T-helper 2 cell treated with Interferon-gamma antibody and Interleukin-4, amounts not matched to agents 5 μg/mL and 100 μg/mL, for 36 hours (primary cell): ENCODE measurements at places on chromosomes 3 and 15.
A peak's percentile ranks its signal among the peaks of the same experiment; 100 is the strongest.

GRCh38 chr3:136196064-136196400 lies at the start of gene MSL2:
Gene MSL2, minus strand, starts transcription at chr3:136196335. Its CDS starts 1,222 bp downstream, at chr3:136195113.
- DNase-seq = no peak

- DNase-seq = no peak
Measured at GRCh38 chr3:29275309-29275708, 5.6 kb upstream of the RBMS3 start.

DNA sequence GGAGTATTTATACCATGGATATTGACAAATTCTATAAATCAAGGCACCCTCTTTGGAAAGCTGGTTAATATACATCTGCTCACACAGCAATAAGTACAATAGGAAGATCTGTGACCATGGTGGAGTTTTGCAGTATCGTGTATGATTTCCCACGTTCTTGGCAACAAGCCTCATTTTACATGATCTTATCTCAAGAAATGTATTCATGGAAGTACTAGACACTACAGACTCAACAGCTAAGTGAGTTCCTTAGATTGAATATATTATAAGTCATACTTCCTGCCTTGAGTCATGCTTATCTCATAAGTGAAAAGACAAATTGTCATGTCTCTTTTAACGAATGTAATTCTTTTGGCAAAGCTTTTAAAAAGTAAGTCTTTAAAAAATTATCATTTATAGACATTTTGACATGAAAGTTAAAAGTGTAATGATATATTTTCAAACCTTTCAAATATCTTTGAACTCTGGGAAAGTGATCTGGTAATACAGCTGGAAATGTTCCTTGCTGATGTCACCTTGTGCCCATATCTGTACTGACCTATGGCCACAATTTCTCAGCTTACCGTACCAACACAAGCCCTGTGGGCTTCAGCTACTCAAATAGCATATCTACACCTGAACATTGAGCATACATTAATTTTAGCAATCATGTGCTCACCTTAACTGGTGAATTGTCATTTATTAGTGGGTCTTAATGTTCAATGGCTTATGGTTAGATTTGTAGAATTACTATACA lies 130.3 kb upstream of the TMC3 start:
- no peak for DNase-seq

GRCh38 chr15:57533448-57533799 lies 58.3 kb upstream of the MYZAP start:
- no peak for DNase-seq

- DNase-seq = no peak
Measured at GRCh38 chr3:104885214-104885814, 481.4 kb upstream of the ALCAM start.

DNA sequence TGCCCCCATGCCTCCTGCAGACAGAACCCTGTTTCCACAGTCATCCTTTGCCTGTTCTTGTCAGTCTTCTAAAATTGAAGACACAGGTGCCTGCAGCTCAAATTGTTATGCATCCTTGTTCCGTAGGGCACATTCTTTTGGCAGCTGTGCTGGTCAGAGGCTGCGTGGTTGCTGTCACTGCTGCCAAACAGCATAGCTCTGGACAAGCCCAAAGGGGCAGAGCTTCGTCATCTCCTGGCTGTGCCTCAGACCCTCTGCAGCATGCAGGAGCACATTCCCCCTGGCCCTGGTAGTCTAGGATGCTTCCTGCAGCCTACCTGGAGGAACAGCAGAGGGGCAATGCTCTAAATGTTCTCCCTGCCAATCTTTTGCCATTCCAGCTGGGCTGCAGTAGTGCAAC lies 2.1 kb upstream of the FBXL22 start:
- DNase-seq = no peak

DNA sequence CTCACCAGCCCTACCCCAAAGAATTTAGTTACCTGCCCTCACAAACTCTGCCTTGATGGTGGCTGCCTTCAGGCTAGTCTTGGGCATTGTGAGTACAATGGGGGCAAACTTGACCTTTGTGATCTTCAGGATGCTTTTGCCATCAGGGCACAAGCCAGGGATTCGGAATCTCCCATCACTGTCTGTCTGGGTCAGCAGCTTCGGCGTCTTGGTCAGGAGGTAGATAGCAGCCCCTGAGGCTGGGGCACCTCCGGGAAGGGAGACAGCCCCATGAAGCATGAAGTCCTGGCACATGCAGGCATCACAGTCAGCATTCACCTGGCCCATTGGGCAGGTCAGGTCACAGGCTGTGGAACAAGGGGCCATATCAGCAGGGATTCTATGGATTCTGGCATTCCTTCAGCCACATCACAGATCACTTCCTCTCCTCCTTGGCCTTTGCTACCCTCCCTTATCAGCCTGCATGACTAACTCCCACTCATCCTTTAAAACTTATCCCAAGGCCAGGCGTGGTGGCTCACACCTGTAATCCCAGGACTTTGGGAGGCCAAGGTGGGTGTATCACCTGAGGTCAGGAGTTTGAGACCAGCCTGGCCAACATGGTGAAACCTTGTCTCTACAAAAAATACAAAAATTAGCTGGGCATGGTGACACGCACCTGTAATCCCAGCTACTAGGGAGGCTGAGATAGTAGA lies 6.9 kb downstream of the CILP start:
- DNase-seq = no peak

- no peak for DNase-seq
Measured at GRCh38 chr3:147900851-147901250, 491.7 kb downstream of the ZIC1 start.

GRCh38 chr3:42988566-42988965 lies 9.5 kb downstream of the GASK1A start:
- DNase-seq = no peak

DNA sequence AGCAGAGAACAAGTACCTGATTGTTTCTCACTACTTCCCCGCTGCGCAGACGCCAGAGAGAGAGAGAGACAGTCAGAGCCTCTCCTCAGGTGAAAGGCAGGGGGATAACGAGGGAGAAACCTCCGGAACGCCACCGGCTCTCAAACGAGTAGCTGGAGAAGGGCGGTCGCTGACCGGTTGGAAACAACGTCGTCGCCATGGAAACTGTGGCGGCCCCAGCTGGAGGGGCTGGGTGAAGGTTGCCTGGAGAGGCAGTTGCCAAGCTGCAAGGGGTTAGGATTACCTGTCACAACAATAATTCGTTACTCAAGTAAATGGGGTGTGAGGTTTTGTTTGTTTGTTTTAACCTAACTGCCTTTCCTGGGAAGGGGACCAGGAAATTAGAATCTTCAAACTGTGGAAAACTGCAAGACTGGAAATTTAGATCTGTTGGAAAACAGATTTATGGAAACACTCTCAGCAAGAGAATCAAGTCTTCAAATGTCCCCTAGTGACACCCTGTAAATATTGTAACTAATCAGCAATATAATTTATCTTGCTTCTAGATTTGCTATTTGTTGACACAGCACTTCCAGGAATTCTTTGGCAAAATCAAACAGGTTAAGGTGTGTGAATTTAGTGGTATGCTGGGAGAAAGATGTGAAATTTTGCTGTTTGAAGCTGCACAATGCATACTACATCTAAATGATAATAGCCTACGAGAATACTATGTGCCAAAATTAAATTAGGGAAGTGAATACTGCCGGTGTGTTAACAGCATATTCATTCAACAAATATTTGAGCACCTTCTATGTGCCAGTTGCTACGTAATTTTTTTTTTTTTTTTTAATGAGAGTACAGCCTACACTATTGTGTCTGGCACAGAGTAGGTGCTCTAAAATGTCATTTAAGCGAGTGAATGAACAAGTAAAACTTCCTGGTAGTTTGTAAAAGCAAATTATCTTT lies at the start of gene DNAH12:
DNAH12 (minus strand) TSS at position 164 of the 945 bp plus-strand sequence. CDS start 1,474 bp downstream, outside the sequence.
- no peak for DNase-seq

GRCh38 chr3:44477312-44478030 lies at the start of gene ZNF445:
Gene ZNF445, minus strand, starts transcription at chr3:44477670. Its CDS starts 22,121 bp downstream, at chr3:44455549.
- peak; percentile 81 for DNase-seq

- DNase-seq = no peak
Measured at GRCh38 chr15:48292458-48292857, 38.8 kb upstream of the DUT start.

DNA sequence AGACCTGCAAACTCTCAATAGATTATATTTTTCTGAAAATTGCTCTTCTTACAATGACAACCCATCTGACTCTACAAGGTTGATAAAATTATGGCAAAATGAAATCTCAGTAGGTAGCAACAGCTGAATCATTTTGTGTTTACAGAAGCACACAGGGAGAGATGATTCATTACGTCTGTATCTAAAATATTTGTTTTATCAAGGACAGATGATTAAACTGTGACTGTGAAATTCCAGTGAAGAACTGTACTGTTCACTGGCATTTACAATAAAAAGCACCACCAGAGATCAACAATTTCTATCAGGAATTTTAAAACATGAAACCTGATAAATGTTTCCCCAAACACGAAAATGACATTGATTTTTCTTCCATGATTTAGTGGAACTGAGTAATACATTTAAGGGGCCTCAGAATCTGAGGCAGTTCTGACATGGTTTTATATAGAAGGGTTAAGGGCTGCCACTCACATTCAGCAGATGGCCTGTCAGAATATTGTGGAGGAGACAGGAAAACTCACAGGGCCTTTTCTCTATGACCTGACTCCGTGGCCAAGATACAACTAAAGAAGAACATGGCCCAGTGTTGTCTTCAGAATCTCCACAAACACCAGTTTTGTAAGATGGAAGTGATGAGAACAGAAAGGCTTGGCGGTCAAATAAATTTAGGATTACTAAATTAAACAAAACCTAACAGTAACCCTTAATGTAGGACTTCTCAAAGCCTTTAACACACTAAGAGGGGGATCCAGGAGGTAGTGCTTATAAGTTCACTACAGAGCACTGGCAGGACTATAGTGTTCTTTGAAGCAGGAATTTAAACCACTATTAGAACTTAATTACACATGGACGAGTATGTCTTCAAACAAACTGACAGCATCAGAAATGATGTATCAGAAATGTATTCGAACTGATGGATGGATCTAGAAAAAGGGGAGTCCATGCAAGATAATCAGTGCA lies 25.9 kb downstream of the RAD18 start:
- no peak for DNase-seq

- DNase-seq = no peak
Measured at GRCh38 chr15:77657634-77658238, 25.0 kb upstream of the LINGO1 start.
